ENCODE measurements at places on chromosomes 3 and 15.

GRCh38 chr3:42256135-42256819 lies 9.7 kb downstream of the CCK start:
- H3K4me1 ChIP-seq, result peaks cover 4% of the 10 kb centered on the region
- DNase-seq, result no peak
- no peak overlapping the region for H3K4me3 ChIP-seq
- H3K27ac ChIP-seq, result no peak overlapping the region
- H3K27me3 ChIP-seq, result peaks cover 22% of the 10 kb centered on the region
- H3K36me3 ChIP-seq, result no peaks in the 10 kb centered on the region

- no peak overlapping the region for H3K4me3 ChIP-seq
- no peaks in the 10 kb centered on the region for H3K4me1 ChIP-seq
- H3K27me3 ChIP-seq, result peaks cover 11% of the 10 kb centered on the region
- H3K27ac ChIP-seq, result no peak overlapping the region
Observed at GRCh38 chr3:155634121-155634719, 110.7 kb downstream of the PLCH1 start.

DNA sequence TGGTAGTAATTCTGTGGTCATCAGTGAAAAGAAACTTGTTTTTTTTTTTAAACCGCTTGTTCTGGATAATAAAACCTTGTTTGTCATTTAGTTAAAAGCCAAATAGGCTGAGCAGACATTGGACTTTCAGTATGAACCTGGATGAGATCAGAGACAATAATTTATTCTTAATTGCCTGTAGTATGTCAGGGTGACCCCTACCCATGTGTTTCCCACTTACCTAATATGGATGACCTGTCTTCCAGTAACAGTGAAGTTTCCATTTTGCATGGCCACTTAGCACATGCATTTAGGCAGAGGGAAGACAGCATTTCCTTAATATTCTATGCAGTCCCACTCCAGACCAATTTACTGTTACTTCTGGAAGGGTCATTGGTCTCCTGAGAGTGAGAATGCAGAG lies 87.6 kb upstream of the CFAP20DC start:
- H3K4me3 ChIP-seq, result no peak overlapping the region
- no peak overlapping the region for H3K27ac ChIP-seq
- DNase-seq, result no peak

- DNase-seq, result no peak
- peaks cover 18% of the 10 kb centered on the region for H3K36me3 ChIP-seq
- no peak overlapping the region for H3K4me3 ChIP-seq
- H3K27me3 ChIP-seq, result no peaks in the 10 kb centered on the region
- no peak overlapping the region for H3K27ac ChIP-seq
- H3K4me1 ChIP-seq, result peaks cover 7% of the 10 kb centered on the region
Observed at GRCh38 chr3:11447584-11448200, 175.5 kb downstream of the ATG7 start.

DNA sequence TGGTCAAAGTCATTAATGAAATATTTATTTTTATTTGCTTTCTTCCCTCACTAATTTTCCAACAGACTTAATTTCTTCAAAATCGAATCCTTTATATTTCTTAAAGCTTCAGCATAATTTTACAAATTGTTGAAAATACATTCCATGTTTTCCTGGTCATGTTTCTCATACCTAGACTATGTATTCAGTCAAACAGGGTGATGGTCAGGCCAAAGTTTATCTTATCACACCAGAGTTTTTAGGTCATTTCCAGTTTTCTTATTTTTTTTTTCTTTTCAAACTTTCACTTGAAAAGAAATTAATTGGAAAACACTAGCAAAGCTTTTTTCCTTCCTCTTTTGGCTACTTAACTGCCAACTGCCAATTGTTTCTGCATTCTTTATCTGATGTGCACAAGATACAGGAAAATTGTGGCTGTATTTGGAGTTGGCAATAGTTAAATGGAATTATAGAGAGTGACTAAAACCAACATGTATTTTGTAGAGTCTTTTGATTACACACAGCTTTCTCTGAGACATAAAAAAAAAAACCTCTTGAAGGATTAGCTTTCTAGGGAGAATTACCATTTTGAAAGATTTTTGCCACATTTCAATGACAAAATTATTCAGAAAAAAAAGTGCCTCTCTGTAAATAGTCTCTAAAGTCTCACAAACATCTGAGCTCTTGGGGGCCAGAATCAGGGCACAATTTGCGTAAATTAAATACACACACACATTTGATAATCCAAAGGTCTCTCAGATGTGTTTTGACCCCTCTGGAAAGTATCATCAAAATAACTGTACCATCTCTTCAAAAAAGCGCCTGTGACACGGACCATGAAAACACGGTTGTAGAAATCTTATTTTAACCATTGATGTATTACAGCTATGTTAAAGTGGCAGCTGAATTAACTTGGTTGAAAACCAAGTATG lies 603.2 kb upstream of the KCNMB2 start:
- no peaks in the 10 kb centered on the region for H3K36me3 ChIP-seq
- no peak for DNase-seq
- H3K4me1 ChIP-seq, result no peaks in the 10 kb centered on the region
- H3K27me3 ChIP-seq, result no peaks in the 10 kb centered on the region
- no peak overlapping the region for H3K27ac ChIP-seq

DNA sequence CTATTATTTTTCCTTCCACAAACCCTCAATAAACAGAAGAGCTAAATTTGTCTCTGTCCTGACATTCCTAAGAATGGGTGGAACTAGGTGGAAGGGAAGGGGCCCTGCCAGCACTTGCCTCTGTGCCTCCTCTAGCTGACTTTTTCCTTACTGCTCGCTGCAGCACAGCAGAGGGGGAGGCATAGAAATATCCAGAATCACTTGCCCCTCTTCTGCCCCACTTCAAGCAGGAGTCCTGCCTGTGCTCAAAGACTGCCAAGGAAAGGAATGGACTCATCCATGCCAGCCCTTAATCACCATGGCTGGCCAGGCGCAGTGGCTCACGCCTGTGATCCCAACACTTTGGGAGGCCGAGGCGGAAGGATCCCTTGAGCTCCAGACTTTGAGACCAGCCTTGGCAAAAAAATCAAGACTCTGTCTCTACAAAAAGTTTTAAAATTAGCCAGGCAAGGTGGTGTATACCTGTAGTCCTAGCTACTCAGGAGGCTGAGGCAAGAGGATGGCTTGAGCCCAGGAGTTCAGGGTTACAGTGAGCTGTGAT lies 51.8 kb downstream of the ADCY5 start:
- no peak overlapping the region for H3K4me3 ChIP-seq
- peaks cover 33% of the 10 kb centered on the region for H3K27me3 ChIP-seq
- no peaks in the 10 kb centered on the region for H3K36me3 ChIP-seq
- DNase-seq, result no peak
- H3K27ac ChIP-seq, result no peak overlapping the region

- no peak overlapping the region for H3K27ac ChIP-seq
- H3K27me3 ChIP-seq, result peaks cover 2% of the 10 kb centered on the region
- no peak for DNase-seq
- no peaks in the 10 kb centered on the region for H3K36me3 ChIP-seq
Observed at GRCh38 chr3:24506966-24507775, 12.5 kb upstream of the THRB start.

DNA sequence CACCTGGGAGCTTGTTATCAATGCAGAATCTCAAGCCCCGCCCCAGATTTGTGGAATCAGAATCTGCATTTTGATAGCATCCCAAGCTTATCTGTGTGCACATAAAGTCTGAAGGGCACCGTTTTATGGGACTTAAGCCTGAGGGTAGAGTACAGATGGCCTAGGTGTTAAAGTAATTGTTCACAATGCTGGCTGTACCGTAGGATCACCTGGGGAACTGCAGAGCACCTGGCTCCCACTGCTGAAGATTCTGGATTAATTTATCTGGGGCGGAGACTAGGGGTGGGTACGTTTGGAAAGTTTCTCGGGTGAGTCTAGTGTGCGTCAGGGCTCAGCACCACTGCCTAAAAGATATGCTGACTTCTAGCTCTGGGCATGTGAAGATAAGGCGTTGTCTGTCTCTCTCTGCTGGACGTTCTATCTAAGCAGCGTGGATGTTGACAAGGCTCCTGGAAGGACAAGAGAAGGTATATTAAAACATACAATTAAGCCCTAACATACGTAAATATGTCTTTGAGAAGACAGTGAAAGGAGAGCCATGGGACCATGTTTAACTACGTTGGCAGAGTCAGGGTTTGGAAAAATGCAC lies 63.2 kb upstream of the RASGRP1 start:
- H3K27me3 ChIP-seq, result no peaks in the 10 kb centered on the region
- H3K4me1 ChIP-seq, result peaks cover 41% of the 10 kb centered on the region
- H3K36me3 ChIP-seq, result peaks cover 8% of the 10 kb centered on the region
- no peak overlapping the region for H3K4me3 ChIP-seq
- DNase-seq, result no peak
- no peak overlapping the region for H3K27ac ChIP-seq

GRCh38 chr3:88019024-88019423 lies 39.8 kb downstream of the CGGBP1 start:
- H3K4me3 ChIP-seq, result peak overlapping the region; percentile 21
- H3K27ac ChIP-seq, result no peak overlapping the region
- H3K36me3 ChIP-seq, result peaks cover 4% of the 10 kb centered on the region

DNA sequence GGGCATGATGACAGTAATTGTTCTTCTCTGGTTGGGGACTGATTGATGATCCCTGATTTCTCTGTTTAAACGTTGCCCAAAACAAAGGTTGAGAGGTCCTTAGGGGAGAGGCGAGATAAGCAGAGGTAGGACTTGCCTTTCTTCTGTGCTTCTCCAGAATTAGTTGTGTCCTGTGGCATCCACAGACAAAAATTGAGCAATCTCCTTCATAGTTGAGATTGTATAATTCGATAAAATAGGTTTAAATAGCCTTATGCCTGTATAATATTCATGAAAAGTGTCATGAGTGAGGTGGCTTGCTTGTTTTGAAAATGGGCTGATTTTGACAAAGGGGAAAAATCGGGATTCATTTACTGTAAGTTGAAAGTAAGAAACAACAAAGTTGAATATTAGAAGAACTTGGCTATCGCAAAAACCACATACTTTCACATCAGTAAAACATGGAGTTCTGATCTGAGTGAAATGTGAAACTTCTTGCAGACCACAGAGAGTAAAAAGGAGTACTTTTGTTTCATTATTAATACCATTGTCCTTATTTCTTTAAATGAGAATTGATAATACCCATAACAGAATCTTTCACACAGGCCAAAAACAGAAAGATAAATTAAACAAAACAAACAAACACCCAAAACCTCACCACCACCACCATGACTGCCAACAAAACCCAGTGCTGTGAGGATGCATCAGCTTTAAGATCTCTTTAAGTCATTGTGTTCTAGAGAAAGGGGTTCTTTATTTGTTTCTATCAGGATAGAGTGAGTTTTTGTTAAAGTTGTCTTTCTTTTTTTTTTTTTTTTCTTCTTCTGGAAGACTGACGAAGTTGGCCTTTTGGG lies 155.7 kb downstream of the LPP start:
- DNase-seq, result no peak
- peaks cover 21% of the 10 kb centered on the region for H3K4me1 ChIP-seq
- no peaks in the 10 kb centered on the region for H3K27me3 ChIP-seq
- peaks cover 39% of the 10 kb centered on the region for H3K36me3 ChIP-seq
- peak overlapping the region; percentile 83 for H3K27ac ChIP-seq
- peak overlapping the region; percentile 69 for H3K4me3 ChIP-seq

DNA sequence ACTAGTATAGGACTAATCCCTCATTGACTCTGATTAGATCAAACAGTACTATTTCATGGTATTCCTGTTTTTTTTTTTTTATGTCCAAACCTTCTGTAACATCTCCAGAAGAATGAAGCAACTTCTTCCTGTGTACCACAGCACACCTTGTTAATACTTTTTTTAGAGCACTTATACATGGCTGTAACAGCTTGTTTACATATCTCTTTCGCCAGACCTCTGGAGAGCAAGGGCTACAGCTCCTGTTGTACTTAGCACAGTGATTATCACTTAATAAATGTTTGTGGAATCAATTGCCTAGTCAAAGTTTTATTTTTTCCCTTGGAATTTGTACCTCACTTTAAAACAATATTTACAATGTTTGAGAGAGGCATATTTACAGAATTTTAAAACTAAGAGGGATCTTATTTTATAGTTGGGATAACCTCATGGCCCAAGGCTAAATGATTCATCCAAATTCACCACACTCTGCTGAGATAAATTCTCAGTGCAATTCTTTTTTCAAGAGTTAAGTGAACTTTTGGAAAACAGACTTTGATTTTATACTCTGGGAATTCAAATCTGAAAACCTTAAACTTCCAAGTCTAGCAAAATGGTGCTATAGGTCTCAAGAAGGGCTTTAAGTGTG lies 9.2 kb upstream of the GATM start:
- H3K27me3 ChIP-seq, result peaks cover 49% of the 10 kb centered on the region
- H3K4me3 ChIP-seq, result no peak overlapping the region
- H3K36me3 ChIP-seq, result no peaks in the 10 kb centered on the region
- no peak overlapping the region for H3K27ac ChIP-seq

- H3K4me1 ChIP-seq, result no peaks in the 10 kb centered on the region
- no peak overlapping the region for H3K4me3 ChIP-seq
- no peaks in the 10 kb centered on the region for H3K27me3 ChIP-seq
Observed at GRCh38 chr3:102034639-102035451, 185.5 kb downstream of the NFKBIZ start.

- H3K4me1 ChIP-seq, result no peaks in the 10 kb centered on the region
- no peak for DNase-seq
- peaks cover 6% of the 10 kb centered on the region for H3K36me3 ChIP-seq
- peaks cover 5% of the 10 kb centered on the region for H3K27me3 ChIP-seq
Observed at GRCh38 chr3:9241956-9242355, 7.5 kb downstream of the SRGAP3 start.

DNA sequence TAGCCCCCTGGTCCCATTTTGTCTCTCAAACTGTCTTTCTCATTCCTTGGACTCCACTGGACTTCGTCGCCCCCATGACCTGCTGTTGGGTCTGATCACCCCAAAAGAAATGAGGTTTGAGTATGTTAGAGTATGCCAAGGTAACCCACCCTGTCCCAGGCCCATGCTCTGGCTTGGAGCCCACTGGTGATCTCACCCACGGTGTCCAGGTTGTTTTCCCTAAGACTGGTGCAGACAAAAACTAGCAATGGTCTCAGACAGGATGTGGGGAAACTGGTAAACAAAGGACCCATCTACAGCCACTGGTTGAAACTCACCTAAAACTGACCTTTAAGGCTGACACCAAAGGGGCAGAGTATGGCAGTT lies 38.9 kb downstream of the EFCAB12 start:
- no peaks in the 10 kb centered on the region for H3K4me1 ChIP-seq
- DNase-seq, result no peak
- no peak overlapping the region for H3K4me3 ChIP-seq
- peaks cover 14% of the 10 kb centered on the region for H3K36me3 ChIP-seq
- no peak overlapping the region for H3K27ac ChIP-seq

- H3K4me1 ChIP-seq, result peaks cover 18% of the 10 kb centered on the region
- no peak overlapping the region for H3K4me3 ChIP-seq
- H3K27me3 ChIP-seq, result no peaks in the 10 kb centered on the region
- H3K36me3 ChIP-seq, result peaks cover 5% of the 10 kb centered on the region
Observed at GRCh38 chr3:38267662-38268061, 2.0 kb downstream of the SLC22A13 start.

- no peak overlapping the region for H3K4me3 ChIP-seq
- no peaks in the 10 kb centered on the region for H3K27me3 ChIP-seq
Observed at GRCh38 chr3:141945726-141946485, 69.5 kb downstream of the ATP1B3 start.

DNA sequence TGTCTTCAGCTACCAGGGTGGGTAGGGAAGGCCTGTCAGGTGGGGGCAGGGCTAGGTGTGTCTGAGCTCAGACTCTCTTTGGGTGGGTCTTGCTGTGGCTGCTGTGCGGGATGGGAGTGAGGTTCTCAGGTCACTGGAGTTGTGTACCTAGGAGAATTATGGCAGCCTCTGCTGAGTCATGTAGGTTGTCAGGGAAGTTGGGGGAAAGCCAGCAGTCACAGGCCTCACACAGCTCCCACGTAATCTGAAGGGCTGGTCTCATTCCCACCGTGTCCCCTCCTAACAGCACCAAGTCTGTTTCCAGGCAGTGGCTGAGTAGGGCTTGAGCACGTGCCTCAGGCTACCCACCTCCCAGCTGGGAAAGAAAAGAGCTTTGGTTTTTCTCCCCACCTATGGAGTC lies 67.0 kb downstream of the CHCHD4 start:
- no peak overlapping the region for H3K27ac ChIP-seq
- peaks cover 3% of the 10 kb centered on the region for H3K4me1 ChIP-seq
- no peak overlapping the region for H3K4me3 ChIP-seq
